ENCODE measurements at places on chromosomes 11 and 22.

- DNase-seq = no peak
Observed at GRCh38 chr11:119403021-119403420, 20.0 kb downstream of the THY1 start.

GRCh38 chr11:26753723-26754504 is 32.1 kb upstream of the SLC5A12 start:
- peak; percentile 12 for DNase-seq

DNA sequence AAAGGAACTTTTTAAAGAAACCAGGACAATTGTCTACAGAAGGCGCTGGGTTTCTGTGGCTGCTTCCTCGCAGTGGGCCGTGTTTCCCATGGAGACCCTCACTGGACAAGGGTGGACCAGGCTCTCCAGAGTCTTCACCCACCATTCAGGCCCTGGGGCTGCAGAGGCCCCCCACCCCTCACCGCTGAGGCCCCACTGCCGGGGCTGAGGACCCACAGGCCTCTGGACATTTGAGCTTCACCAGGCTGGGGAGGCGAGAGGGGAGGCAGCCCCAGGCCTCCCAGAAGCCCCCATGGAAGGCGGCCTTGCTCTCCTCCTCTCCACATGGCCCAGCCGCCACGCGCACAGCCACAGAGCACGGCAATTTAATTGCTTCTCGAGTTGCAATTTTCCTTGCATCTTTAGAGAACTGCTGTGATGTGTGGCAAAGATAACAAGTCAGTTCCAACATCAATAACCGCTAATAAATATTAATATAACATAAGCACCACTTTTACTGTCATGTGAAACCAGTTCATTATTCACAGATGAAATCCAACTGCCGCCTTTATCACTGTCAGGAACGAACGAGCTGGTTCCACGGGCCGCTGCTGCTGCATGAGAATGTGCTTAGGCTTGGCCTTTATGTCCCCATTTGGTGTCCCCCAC is 81.0 kb downstream of the PHF21B start:
- no peak for DNase-seq

GRCh38 chr11:26201411-26201810 is 130.5 kb upstream of the ANO3 start:
- no peak for DNase-seq

DNA sequence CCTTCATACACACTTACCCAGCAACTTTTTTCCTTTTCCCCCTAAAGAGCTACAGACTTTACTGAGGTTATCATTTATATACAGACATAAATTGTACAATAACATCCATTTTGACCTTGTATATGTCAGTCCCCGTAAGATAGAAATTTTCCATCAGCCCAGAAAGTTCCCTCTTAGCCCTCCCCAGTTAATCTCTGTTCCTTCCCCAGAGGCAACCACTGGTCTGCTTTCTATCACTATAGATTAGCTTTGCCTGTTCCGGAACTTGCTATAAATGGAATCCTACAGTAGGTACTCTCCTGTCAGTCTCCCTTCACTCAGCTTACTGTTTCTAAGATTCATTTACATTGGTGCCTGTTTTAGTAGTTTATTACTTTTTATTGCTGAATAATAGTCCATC is 54.9 kb downstream of the TSPAN18 start:
- DNase-seq = no peak

DNA sequence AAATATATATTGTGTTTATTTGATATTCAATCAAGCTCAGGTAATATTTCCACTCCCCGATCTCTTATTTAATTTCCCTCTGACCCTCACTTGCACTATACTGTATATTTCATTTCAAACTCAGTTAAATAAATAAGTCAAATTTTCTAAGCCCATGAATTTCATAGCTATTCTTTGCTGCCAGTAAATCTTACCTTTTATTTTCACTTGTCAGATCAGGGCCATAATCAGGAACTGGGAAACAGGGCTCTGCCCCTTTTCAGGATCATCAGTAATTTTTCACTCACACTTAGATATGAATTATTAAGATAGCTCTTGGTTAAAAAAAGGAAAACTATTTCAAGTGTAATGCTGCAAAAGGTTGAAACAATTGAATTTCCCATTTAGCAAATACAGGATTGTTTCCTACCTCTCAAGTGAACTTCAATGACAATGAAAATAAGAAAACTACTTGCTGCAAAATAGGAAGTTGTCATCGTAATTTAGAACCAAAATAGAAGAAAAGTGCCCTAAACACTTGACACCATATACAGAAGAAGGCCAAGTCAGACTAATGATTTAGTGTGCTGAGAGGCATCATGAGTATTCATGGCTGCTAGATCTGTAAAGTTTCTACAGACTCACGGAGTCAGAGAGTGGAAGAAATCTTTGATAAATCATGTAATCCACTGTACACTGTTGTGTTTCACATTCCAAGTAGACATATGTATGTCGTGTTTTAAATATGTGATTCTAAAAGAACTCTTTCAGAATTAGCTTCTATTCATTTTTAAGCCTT is 316.8 kb upstream of the CNTN5 start:
- no peak for DNase-seq

GRCh38 chr11:1390569-1391164 is 933 bp downstream of the BRSK2 start:
- DNase-seq = no peak

- peak; percentile 69 for DNase-seq
Observed at GRCh38 chr11:85316967-85317366, 310.2 kb downstream of the DLG2 start.

- DNase-seq = no peak
Observed at GRCh38 chr11:100556781-100557180, 130.3 kb upstream of the ARHGAP42 start.

- DNase-seq = no peak
Observed at GRCh38 chr11:122793515-122793914, 44.8 kb upstream of the CRTAM start.

DNA sequence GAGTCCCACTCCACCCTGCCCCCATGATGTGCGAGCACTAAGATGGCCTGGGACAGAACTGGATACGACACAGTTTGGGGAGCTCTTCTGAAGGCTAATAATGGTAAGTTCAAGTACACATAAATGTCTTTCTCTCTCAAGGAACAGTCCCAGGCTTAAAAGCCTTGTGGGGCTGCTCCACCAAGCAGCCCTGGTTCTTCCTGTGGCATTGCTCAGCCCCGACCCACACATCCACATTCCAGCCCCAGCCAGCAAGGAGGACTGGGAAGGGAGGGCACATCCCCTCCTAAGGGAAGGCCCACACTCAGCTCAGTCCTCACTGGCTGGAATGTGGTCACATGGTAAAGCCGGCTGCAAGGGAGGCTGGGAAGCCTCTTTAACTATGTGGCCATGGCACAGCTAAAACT is 13.3 kb upstream of the MB start:
- DNase-seq = no peak

GRCh38 chr22:50481440-50482106 is at the start of gene ADM2:
TSS of gene ADM2 (plus strand) at chr22:50481543. CDS start at chr22:50481848, 305 bp downstream.
- no peak for DNase-seq

GRCh38 chr11:44950031-44950624 is 555 bp downstream of the TP53I11 start:
- no peak for DNase-seq

- DNase-seq = no peak
Observed at GRCh38 chr22:31987218-31987617, 42.9 kb downstream of the YWHAH start.

DNA sequence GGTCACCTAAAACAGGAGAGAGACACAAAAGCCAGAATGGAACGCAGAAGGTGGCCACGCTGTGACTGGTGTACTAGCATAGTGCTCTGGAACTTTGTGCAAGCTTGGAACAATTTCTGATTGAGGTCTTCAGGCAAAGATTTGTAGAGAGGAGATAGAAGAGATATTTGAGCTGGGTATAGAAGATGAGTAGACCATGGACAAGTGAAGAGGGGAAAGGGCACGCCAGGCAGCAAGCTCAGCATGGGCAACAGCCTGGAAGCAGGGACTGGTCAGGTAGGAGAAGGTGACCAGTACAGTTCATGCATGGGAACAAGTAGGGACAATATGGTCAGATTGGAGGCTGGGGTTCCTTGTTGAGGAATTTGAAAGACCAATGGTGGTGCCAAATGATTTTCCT is 24.4 kb downstream of the MYO18B start:
- no peak for DNase-seq

DNA sequence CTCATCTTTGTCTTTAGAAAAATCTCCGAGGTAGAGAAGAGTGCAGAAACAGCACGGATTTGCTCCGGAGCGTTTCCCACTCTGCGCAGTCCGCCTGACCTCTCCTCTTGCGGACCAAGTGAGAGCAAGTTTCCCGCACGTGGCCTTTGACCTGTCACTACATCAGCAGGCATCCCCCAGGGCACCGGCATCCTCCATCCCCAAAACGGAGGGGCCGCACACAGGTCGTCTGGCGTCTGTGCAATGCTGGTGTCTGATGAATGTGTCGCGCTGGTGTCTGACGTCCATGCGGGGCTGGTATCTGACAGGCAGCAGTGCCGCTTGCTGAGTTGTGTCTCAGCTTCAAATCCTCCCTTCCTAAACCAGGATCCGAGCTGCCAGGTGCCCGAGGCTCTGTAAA is 739 bp upstream of the MRGPRE start:
- no peak for DNase-seq

- no peak for DNase-seq
Observed at GRCh38 chr11:110079726-110080125, 13.5 kb upstream of the ZC3H12C start.

- DNase-seq = peak; percentile 19
Observed at GRCh38 chr11:119029340-119030028, 1.2 kb downstream of the SLC37A4 start.

- peak; percentile 91 for DNase-seq
Observed at GRCh38 chr22:42808521-42808920, 48.6 kb downstream of the ARFGAP3 start.

GRCh38 chr11:65576867-65577755 is 1.3 kb downstream of the EHBP1L1 start:
- peak; percentile 90 for DNase-seq

- DNase-seq = peak; percentile 12
Observed at GRCh38 chr11:113248702-113249490, 65.5 kb upstream of the TTC12 start.

- no peak for DNase-seq
Observed at GRCh38 chr11:45365961-45366618, 79.9 kb upstream of the SYT13 start.

DNA sequence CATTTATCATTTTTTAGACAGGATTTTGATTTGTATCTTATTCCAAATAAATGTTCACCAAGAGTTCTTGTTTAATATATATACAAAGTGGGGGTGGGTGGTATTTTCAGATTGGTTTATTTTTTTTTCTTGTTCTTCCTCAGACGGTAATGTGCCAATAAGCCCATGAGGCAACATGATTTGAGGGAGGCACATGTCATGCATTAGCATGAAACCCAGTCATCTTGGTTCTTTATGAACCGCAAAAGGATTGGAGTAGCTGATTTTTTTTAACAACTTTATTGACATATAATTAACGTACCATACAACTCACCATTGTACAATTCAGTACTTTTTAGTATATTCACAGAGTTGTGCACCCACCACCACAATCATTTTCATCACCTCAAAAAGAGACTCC is 2.7 kb downstream of the BCL2L13 start:
- DNase-seq = peak; percentile 60

- DNase-seq = no peak
Observed at GRCh38 chr11:2612884-2613571, 86.8 kb downstream of the KCNQ1OT1 start.

- no peak for DNase-seq
Observed at GRCh38 chr11:126492331-126493082, 137.0 kb downstream of the ST3GAL4 start.

DNA sequence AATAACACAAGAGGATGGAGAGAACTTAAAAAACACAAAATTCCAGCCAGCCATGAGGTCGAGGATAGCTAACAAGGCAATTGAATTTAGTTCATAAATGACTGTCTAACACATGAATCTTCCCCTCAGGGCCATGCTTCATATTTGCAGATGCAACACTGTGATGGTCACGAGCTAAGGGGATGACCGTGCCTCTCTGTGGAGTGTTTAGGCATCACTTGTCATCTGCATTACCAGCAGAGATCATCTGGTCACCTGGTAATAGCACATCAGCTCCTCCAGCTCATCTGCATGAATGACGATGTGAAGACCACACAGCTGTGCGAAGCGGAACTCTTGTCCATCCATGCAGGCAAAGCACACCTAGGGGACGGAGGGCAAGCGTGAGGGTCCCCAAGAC is 20.9 kb upstream of the SLC25A1 start:
- no peak for DNase-seq

DNA sequence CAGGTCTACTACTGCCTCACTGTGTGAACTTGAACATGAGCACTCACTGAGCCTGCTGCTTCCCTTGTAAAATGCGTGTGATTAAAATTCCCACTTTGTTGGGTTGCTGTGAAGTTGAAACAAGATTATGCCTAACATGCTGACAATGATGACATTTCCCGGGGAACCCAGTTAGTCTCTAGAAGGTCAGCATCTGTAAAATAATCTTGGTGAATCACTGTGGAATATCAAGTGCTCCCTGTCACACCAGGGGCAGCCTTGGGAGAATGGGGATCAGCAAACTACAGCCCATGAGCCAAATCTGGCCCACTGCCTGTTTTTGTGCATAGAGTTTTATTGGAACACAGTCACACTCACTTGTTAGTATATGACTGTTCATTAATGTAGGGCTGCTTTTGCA is 335.2 kb downstream of the MIAT start:
- DNase-seq = no peak

- DNase-seq = peak; percentile 75
Observed at GRCh38 chr11:107928767-107929507, 689 bp downstream of the RAB39A start.

DNA sequence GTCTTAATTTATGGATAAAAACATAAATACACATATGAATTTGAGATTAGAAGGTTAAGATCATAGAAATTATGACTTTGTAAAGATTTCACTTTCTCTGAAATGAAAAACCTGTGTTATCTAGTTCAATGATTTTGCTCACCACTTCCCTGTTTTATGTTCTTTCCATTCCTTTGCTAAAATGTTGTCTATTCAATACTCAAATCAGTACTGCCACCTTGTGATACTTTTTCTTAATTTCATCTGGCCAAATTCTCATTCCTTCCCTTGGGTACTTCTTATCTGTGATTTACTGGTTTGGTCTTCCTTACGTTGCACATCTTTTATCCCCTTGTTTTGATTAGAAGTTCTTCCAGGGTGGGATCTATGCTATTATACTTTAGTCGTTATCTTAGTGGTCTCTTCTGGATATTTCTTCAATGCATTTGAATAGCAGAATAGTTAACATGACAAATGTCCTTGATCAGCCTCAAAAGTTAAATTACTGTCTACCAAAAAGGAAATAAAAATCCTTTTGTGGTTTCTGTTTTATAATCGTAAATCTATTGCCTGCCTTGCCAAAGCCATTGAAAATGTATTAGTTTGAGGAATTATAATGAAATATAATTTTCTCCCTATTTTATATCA is 197.0 kb downstream of the PGR start:
- no peak for DNase-seq
